GM23248 (cell line): ENCODE measurements at places on chromosomes 6 and 20. TPM values are rescaled to one million over a fixed set of nuclear protein-coding genes. Genes with fewer than 3 reads are reported as not detected.
A peak's percentile ranks its signal among the peaks of the same experiment; 100 is the strongest.

The RIPOR2 gene
- total RNA-seq = 2.7 and 3.2 TPM in 2 replicates

The ANGPT4 gene
- total RNA-seq = not detected in 2 replicates

The AGER gene
- total RNA-seq = 0.22 TPM in 1 of 2 replicates, not detected in the other

- DNase-seq = no peak
Measured at GRCh38 chr20:10490706-10491105, 55.6 kb downstream of the SLX4IP start.

DNA sequence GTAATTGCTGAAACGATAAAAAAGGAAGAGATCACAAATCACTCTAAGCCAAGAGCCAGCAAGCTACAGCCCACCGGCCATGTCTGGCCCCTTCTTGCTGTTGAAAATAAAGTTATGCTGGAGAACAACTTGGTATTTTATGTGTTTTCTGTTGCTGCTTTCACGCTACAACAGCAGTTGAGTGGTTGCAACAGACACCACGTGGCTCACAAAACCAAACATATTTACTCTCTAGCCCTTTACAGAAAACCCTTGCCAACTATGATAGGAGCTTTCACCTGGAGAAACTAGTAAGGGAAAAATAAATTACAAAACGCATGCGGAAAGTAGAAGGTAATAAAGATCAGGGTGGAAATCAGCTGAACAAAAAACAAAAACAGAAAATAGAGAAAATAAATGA is 41.1 kb upstream of the SLCO4A1 start:
- no peak for DNase-seq

- DNase-seq = peak; percentile 18
Measured at GRCh38 chr6:163170294-163170883, 244.1 kb upstream of the QKI start.

DNA sequence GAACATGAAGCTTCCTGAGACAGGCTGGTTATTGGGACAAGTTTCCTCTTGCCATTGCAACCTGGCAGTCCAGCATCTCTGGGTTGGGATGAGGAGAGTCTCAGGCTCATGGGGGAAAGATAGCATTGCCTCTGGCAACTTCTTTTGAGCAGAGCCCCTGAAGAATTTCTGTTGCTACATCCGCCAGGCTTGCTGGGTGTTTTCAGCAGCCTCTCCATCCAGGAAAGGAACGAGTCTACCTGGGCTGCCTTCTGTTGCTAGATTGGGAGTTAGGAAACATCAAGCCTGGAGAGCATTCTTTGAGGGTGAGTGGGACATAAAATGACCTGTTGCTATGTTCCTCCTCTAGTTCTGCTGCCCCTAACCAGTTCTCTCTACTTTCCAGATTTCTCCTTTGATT is 313.5 kb downstream of the RFPL4B start:
- DNase-seq = no peak

GRCh38 chr6:136750696-136751521 is 41.4 kb downstream of the MAP3K5 start:
- DNase-seq = no peak

- no peak for DNase-seq
Measured at GRCh38 chr6:160999516-160999915, 7.9 kb downstream of the MAP3K4 start.
